AG10803 (cell line): ENCODE measurements at places on chromosomes 12 and 14.

DNA sequence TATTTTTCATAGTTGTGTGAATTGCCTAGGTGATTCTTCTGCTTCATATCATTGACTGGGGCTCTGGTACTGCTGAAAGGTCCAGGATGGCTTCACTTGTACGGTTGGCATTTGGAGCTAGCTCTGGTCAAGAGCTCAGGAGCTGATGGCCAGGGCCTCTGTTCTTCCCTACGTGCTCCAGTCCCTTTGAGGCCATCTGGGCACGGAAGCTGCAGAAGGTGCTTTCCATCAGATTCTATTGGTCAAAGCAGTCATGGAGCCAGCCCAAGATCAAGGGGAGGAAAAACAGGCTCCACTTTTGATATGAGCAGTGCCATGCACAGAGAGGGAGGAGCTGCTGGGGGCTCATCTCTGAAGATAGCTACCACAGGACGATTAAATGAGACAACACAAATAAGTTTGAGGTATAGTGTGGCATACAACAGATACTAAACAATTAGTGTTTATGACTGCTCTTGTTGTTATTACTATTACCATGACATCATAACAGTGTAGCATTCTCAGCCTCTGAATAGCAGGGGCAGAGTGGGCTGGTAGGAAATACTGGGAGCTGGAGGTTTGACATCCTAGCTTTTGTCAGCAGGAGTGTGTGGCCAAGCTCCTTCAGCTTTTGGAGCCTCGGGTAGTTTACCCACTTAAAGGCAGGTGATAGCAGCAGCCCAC, 10.4 kb downstream of the KRT83 start:
- DNase-seq: peak; percentile 40

GRCh38 chr12:120710805-120711296, 593 bp downstream of the UNC119B start:
- DNase-seq: no peak

- DNase-seq: no peak
Measured at GRCh38 chr12:95573951-95574576, 22.8 kb upstream of the USP44 start.

DNA sequence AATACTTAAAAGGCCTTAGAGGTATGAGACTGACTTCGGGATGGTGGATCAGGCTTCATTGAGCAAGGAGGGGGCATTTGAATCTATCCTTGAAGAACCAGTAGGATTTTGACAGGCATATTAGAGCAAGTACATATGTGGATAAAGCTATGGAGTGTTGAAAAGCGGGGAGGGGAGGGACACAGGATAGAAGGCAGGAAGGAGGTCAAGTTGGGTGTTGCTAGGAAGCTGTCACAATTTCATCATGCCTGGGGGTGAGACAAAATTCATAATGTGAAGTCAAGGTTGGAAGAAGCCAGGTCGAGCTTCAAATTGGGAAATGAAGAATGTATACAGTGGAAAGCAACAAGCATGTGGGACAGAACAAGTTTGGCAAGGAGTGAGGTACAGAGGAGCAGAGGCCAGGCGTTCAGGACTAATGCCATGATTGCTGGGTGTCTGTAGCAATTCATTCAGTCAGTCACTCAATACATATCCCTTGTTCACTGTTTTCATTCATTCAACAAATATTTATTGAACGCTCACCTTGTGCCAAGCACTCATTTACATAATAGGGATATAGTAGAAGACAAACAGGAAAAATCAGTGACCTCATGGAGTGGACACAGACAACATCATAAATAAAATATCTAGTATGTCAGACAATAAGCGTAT, 58.3 kb upstream of the LTA4H start:
- DNase-seq: no peak

DNA sequence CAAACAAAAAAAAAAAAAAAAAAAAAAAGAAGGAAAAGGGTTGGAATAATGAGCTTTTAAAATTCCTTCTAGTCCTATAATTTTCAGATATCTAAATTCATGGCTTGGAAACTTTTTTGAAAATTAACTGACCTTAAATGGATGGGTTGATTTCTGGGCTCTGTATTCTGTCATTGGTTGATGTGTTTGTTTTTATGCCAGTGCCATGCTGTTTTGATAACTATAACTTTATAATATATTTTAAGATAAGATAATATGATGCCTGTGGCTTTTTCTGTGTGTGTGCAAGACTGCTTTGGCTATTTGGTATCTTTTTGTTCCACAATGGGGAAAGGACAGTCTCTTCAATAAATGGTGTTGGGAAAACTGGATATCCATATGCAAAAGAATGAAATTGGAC, 7.3 kb downstream of the OR10G3 start:
- no peak for DNase-seq

DNA sequence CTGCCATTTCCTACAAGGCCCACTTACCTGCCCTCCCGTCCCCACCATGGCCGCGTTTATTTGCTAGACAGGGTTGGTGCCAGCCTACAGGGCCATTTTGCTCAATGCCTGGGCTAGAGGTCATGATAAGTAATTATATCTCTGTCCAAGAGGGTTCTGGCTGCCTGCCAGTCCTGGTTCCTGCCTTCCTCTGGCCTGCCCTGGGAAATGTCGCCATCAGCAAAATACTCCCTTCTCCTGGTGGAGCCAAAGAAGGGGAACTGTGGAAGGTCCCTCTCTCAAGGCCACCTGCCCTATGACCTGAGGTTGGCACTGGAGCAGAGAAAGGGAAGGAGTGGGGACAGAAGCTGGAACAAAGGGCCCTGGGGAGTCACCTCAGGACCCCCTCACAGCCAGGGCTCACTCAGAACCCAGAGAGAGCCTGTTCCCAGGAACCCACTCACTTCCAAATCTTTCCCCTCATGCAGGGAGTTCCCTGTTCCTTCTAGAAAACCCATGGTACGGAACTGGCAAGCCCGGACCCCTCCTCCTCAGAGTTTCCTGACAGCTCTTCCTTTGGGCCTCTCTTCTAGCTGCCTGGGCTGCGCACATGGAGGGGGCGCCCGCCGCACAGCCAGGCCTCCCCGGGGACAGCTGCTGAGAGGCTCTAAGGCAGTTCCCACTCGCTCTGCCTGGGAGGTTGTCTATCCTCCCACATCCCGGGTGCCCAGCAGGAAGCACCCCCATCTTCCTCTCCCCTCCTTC, 280.5 kb downstream of the DPF3 start:
- no peak for DNase-seq

DNA sequence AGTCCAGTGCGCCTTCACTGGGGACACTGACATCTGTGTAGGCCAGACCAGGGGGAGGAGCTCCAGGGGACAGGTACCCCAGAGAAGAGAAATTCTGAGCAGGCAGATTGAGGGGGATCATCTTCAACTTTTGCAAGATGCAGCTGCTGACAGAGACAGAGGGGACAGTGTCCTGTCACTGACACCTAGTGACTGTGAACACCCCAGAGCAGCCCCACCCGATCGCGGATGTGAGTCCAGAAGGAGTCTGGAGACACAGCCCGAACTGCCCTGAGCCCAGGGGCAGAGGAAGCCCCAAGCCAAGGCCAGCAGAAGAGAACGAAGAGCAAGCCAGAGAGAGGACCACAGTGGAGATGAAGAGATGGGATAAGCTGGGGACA, 21.7 kb upstream of the LRTM2 start:
- no peak for DNase-seq

GRCh38 chr12:89140602-89141238, 211.6 kb downstream of the DUSP6 start:
- peak; percentile 82 for DNase-seq
